Stimulated activated CD4-positive, alpha-beta T cell treated with anti-CD3 and anti-CD28 coated beads, Interleukin-15, amount 100 ng/mL, for 48 hours (primary cell): ENCODE measurements at places on chromosomes 2 and 18.

DNA sequence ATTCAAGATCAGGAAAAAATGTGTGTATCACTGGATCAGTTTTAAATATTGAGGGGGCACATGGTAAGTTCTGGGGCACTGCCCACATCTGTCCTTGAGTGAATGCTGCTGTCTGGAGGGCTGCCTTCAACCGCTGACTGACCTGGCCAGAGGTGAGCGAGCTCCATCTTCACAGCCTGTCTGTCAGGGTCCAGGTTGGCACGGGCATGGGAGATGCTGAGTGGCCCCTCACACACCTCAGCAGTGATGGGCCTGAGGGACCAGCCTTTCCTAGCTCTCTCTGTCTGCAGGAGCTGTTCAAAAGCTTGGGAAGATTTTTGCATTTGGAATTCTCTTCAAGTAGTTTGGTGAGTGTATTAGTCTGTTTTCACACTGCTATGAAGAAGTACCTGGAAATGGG lies 114.8 kb upstream of the ALKAL2 start:
- no peak for DNase-seq

GRCh38 chr18:80246445-80247392 lies 595 bp downstream of the PARD6G start:
- no peak for DNase-seq

DNA sequence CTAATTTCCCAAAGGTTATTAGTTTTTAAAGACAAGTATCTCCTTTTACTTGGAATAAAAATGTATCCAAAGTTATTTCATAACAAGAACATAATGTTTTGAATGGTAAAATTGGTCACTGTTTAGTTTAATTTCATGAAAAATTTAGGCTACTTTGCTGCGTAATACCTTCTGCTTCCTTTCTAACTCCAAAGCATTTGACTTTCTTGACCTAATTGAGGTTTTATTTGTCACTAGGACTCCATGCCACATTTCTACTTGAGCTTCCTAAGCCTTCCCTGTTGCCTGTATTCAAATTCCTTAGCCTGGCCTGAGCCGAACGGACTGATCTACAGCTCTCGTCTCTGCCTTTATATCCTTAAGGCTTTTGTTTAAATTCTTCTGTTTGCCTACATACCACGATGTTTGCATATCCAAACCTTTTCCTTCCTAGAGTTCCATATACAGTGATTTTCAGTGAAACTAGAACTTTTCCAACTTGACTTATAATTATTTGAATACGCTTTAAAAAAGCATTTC lies 25.1 kb downstream of the ARMC9 start:
- DNase-seq, result no peak

DNA sequence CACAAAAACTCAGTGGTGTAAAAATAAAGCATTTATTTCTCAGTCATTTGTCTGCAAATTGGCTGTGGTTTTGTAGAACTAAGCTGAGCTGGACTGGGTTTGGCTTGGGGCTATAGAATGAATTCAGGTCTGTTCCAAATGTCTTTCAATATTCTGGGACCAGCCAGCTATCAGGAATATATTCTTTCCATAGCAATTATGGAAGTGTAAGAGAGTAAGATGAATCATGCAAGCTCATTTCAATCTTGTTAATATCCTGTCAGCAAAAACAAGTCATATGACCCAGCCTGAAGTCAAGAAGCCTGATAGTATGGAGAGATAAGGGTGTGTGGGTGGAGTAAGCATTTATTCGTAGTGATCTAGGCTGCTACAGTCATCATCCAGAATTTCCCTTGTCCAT lies 481.0 kb upstream of the CDH2 start:
- DNase-seq, result no peak

DNA sequence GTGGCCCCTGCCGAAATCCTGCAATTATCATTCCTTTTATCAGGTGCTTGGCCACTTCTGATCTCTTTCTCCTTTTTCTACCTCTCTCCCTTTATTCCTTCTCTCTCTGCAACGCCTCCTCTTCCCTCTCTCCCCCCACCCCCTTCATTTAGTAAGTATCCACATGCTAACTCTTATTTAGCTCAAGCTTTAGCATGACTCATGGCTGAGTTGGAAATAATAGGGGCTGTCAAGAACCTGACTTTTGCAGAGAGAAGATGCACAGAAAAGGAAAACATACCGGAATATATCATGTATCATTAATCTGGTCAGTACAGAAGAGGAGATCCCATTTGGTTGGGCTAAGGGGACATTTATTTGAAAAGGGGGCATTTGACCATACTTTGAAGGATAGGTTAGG lies 33.1 kb downstream of the FAM171B start:
- no peak for DNase-seq

GRCh38 chr2:656676-657075 lies 20.5 kb downstream of the TMEM18 start:
- DNase-seq, result no peak

DNA sequence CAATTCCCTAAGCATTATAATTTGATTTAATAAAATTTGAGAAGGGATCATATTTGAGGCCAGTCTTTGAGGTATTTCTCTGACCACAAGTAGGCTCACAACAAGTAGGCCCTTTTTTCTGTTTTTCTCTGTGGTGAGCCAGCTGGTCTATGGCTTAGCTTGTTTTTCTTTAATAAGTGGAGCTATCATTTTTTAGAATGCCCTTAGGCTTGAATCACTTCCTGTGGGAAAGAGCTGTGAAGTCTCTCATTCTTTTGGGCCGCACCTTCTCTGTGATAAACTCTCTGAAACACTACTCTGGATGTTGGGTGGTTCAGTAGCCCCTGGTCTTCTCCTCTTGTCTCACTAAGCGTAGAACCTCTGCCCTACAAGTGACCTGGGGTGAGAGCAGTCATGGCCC lies 235.9 kb downstream of the SUCLG1 start:
- no peak for DNase-seq

GRCh38 chr2:113698892-113699447 lies 57.5 kb downstream of the SLC35F5 start:
- DNase-seq, result no peak

GRCh38 chr2:179239195-179239594 lies 25.4 kb downstream of the SESTD1 start:
- no peak for DNase-seq

- no peak for DNase-seq
These were observed 83.0 kb downstream of the TSHZ1 start for GRCh38 chr18:75293591-75293990.

DNA sequence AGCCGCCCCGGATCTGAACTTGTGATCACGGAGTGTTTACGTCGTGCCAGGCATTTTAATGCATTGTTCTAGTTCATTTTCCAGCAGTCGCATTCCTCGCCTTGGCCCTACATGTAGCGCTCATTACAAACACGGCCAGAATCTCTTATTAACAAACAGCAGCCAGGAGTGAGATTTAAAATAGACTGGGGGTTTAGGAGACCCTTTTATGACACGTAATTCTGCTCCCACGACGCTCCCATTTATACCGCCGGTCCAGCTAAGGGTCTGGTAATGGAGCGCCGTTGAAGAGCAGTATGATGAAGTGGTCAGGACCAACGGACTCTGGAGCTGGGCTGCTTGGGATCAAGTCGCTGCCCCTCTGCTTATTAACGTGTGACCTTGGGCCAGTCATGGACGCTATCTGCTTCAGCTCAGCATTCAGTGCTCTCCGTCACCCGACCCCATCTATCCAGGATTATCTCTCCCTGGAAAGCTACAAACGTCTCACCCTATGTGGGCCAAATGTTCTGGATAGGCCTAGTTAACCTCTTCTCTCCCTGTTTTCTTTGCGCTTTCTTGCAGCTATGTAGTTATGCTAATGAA lies 745 bp downstream of the MSH2 start:
- no peak for DNase-seq

GRCh38 chr2:177595126-177595845 lies 202.7 kb downstream of the AGPS start:
- DNase-seq, result no peak

- no peak for DNase-seq
These were observed 12.2 kb downstream of the METAP1D start for GRCh38 chr2:172011812-172012575.

GRCh38 chr18:961644-962355 lies 57.1 kb downstream of the ADCYAP1 start:
- DNase-seq, result peak; percentile 9

DNA sequence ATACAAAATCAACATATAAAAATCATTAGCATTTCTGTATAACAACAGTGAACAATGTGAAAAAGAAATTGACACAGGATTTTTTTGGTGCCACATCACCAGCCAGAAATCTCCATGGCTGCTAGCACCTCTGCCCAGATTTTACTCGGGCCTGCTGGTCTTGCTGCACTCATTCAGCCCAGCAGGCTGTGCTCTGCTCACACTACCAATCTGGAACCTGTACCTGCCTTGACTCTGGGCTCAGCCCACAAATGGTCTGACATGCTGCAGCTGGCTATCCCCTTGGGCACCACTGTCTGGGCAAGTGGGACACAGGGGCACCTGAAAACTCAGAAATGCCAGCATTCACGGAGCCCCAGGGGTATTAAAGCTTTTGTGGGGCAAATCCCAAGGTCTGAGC lies 392.5 kb upstream of the NRXN1 start:
- no peak for DNase-seq

DNA sequence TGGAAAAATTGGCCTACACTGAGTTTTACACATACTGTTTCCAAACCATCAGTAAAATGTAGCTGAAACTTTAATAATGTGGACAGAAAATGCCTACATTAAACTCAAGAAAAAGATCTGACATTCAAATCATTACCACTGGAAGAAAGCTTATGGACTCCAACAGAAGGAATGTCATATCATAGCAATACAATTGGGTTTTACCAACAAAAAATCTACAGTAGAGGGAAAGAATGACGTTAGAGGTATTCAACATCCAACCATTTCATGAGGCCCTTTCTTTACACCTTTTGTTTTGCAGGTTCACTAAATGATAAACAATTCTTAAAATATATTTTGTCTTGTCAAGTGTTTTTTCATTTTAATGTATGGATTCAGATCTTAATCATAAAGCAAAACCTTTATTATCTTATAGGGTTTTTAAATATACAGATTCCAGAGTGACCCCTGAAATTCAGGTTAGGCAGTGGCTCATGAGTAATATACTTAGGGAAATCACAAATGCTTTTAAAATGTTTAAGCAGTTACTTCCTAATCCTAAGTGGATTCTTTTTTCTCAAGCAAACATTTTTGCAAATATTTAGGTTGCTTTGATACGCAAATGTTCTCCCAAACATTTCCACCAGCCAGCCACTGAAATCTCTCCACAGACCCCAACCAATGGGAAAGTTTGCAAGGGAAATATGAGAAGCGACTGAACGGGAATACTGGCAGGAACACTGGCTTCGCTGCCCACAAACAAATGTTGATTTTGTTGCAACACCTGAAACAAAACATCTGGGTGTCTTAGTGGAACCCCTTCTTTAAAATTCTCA lies 168.7 kb downstream of the TCF4 start:
- DNase-seq, result no peak

DNA sequence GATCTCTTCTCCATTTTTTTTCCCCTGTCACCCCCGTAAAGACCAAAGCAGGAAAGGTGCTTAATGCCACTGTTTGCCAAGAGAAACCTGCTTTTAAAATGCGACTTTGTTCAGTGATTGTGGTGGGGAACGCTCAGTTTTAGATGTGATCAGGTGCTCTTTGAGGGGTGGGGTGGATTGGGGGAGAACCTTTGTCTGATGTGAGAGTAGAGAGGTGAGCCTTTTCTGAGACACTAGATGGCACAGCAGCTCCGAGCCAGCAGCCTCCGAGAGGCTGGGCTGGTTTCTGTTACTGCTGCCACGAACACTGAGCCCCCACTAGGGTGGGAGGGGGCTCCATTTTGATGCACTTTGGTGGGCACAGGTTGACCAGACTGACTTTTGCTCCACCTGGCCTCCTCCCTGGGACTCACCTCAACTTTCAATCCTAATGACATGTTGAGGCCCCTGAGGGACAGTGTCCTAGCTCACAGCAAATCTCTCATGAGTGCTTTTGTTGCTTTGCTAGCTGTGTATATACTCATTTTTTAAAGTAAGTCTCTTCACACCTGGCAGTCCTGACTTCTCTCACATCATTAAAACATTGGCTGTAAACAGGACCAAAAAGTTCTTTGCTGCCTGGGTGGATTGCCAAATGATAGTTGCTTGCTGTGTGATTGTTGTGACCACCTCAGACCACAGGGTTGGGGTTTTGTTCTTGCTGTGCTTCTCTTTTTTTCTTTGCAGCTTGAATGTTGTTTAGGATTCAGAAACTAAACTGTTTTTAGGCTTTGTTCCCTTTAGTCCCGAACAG lies 98.2 kb upstream of the MAP3K20 start:
- no peak for DNase-seq
